H4 (cell line): ENCODE measurements at places on chromosomes 1 and 21. TPM values are rescaled to one million over a fixed set of nuclear protein-coding genes. Genes with fewer than 3 reads are reported as not detected.

Gene LENEP
- not detected in 2 replicates for total RNA-seq

Gene HMGN1
- 543 and 644 TPM in 2 replicates for total RNA-seq

Gene AGBL4
- total RNA-seq: 0.35 TPM in 1 of 2 replicates, not detected in the other

Gene CELA3A
- not detected in 2 replicates for total RNA-seq

Gene SYCP1
- total RNA-seq: not detected in 2 replicates

DNA sequence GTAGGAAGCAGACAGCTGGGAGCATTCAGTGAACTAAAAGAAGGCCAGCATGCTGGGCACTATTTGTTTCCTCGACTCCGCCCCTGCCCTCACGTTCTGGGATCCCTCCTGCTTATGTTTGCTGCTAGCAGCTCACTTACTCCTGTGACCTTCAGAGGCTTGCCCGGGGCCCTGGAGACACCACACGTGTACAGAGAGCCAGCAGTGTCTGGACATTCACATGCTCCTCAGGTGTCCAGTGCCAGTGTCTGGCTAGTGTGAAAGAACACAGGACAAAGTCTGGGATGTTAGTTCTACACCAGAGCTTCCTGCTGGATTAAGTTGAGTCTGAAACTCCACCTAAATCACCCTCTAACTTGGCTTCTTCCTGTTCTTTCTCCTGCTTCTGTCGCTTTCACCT is 108.1 kb downstream of the OMA1 start:
- no peak for DNase-seq

DNA sequence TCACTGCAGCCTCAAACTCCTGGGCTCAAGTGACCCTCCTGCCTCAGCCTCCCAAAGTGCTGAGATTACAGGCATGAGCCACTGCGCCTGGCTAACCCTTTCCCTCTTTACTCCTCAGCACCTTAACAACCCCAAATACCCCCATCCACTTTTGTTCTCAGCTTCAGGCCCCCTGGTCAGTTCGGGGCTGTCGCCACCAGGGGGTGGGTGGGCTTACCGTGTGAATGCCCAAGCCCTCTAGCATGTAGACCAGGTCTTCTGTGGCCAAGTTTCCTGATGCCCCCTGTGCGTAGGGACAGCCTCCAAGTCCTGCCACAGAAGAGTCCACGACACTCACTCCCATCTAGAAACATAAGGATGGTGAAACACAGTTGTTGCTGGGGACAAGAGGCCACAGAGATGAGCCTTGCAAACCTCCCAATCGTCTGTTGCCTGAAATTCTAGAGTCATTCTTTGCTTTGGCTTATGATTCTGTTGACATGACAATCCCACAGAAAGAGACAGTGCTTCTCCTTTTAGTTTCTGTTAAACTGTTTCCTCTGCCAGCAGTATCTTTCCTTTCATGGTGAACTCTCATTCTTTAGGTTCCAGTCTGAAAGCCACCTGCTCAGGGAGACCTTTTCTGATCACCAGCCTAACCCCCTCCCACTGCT is 3.8 kb upstream of the GALE start:
- no peak for DNase-seq

DNA sequence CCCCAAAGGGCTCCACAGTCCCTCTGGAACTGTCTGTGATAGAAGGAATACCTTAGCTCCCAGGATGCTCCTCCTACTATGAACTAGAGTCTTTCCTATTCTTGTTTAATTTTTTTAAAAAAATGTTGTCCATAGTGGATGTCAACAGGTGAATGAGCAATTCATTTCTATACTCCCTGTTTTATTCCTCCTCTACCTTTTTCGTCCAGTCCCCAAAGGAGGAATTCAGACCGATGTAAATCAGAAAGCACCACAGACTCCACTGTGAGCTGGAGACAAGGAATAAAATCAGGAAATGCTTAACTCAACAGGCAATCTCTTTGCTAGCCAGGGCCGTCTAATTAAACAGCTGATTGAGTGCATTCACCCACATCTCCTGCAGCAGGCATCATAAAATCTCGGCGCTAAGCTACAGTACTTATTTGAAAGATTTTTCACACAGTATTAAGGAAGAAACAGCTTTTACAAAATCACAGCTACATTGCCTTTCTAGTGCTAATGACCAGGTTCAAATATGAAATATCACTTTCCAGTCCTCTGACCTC is 381.6 kb downstream of the SIPA1L2 start:
- DNase-seq: no peak

DNA sequence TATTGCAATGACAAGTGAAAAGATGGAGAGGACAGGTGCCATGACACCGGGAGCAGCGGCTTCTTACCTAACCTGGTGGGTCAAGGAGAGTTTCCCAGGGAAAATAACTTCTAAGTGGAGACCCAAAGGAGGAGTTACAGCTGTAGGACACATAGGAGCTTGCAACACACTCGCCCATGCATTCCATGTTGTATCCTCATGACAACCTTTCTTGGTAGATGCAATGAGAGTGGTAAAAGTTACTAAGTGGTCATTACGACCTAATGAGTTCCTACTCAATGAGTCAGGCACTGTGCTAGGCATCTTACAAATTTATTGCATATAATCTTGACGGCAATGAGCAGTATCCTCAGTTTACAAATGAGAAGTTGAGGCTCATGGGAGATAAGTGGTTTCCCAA is 119.5 kb upstream of the HOOK1 start:
- DNase-seq: no peak
